Uterus (tissue), 4 donors: ENCODE measurements at places on chromosomes 5 and 9. TPM values are rescaled to one million over a fixed set of nuclear protein-coding genes. Genes with fewer than 3 reads are reported as not detected.

The CDO1 gene
- total RNA-seq = 5.7 TPM

The PLAC8L1 gene
- total RNA-seq = not detected

The CDC20B gene
- total RNA-seq = 0.35 TPM

The BSPRY gene
- not detected for total RNA-seq

The NRARP gene
- total RNA-seq = 13.6 TPM

The MEF2C gene
- 92.4 TPM for total RNA-seq

The RANBP3L gene
- 0.59 TPM for total RNA-seq

The AGXT2 gene
- total RNA-seq = not detected

The PRDM9 gene
- total RNA-seq = not detected

The TNFAIP8 gene
- 12.6 TPM for total RNA-seq

The LURAP1L gene
- total RNA-seq = 1.5 TPM

GRCh38 chr5:179526978-179527377, 23.4 kb upstream of the RUFY1 start:
- DNase-seq = no peak

- no peak for DNase-seq
Observed at GRCh38 chr5:82593481-82593880, 315.3 kb upstream of the RPS23 start.

- DNase-seq = no peak
Observed at GRCh38 chr5:134124289-134125038, 10.0 kb downstream of the TCF7 start.

- DNase-seq = peak; percentile 88
Observed at GRCh38 chr5:147403651-147404640, 105.9 kb downstream of the DPYSL3 start.

- no peak for DNase-seq
Observed at GRCh38 chr9:2367970-2368369, 253.6 kb upstream of the VLDLR start.

- no peak for DNase-seq
Observed at GRCh38 chr5:159290741-159291140, 27.7 kb downstream of the UBLCP1 start.

- no peak for DNase-seq
Observed at GRCh38 chr9:5554254-5554653, 43.9 kb downstream of the PDCD1LG2 start.

GRCh38 chr5:129912601-129913255, 8.5 kb downstream of the CHSY3 start:
- DNase-seq = no peak

GRCh38 chr9:131270171-131271015, 5.9 kb downstream of the FAM78A start:
- DNase-seq = peak; percentile 69

DNA sequence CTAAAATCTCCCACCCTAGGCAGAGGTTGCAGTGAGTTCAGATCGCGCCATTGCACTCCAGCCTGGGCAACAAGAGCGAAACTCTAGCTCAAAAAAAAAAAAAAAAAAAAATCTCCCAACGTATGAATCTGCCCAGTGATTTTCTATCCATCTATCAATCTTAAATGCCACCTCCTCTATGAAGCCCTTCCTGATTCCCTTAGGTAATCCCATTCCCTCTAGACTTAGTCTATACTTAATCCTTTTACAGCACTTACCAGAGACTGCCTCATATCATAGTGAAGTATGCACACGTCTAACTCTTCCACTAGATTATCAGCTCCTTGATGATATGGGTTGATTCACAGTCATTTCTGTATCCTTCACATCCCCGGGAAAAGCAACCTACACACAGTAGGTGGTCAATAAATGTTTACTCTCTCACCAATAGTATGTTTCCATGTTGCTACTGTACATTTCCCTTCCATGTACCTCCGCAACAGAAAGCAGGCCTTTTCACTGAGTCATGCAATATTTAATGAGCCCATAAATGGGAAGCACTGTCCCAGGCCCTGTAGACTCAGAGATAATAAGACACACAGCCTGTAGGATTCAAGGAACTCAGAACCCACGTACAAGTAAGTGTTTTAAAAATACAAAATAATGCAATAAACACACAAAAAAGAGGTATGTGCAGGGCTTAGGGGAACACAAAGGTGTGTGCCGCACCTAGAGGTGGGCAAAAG, 1.2 kb downstream of the DROSHA start:
- DNase-seq = no peak

DNA sequence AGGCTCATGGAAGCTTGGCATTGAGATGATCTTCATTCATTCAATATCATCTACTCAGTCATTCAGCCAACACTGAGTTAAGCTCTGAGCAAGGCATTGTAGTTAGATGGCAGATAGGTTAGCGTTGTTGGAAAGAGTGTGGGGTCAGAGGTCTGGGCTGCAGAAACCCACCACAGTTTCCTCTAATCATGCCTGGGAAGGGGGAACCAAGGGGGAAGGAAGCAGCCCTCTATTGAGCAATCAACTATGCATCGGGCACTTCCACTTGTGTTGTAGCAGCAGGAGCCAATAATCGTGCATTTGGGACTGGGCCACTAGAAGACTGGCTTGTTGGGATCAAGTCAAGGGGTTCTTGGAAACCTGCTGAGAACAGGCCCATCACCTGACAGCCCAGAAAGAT, 139.1 kb downstream of the PIP5K1B start:
- no peak for DNase-seq

DNA sequence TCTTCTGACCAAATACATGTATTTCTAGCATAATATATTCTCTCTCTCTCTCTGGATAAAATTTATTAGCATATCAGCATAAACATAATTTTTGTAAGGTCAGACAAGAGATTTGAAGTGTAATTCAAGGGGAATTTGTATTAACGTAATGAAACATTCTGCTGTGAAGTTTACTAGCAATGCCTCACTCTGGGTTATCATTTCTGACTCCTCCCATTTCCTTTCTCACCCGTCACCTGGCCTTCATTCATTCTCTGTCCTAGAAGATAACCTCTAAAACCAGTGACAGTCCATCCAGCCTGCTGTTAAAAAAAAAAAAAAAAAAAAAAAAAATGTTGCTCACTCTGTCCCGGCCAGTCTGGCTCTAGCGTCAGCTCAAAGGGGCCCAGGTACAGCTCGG, 27.1 kb downstream of the GRAMD2B start:
- no peak for DNase-seq

DNA sequence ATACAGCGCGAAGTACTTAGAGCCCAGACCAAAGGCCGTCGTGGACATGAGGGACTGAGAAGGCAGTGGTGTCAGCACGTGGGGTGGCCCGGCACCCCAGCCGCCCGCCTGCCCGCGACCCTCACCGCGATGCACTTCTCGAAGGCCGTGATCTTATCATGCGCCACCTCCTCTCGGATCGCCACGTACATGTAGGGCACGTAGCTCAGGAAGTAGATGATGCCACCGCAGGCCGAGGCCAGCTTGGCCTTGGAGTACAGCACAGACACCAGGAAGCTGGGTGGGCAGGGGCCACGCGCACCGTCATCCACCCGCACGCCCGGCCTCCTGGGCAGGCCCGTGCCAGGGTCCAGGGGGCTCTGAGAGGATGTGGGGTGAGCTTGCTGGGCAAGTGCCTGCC, 11.0 kb downstream of the ABCA2 start:
- DNase-seq = no peak

DNA sequence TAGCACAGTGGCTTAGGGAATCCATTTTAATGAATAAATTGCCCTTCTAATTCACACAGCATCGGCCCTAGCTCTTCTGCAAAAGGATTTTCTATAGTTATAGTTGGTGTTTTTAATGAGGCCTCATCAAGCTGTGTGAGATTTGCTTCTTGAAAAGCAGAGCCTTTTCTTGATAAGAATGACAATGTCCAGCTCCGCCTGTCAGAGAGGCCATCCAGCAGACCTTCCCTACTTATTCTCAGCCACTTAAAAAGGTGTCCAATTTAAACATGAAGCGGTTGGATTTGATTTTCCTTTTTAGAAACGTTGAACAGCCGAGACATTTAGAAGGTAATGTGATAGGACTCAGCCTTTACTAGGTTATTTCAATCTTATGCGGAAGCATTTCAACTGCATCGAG, 134.4 kb downstream of the ZNF608 start:
- DNase-seq = no peak

DNA sequence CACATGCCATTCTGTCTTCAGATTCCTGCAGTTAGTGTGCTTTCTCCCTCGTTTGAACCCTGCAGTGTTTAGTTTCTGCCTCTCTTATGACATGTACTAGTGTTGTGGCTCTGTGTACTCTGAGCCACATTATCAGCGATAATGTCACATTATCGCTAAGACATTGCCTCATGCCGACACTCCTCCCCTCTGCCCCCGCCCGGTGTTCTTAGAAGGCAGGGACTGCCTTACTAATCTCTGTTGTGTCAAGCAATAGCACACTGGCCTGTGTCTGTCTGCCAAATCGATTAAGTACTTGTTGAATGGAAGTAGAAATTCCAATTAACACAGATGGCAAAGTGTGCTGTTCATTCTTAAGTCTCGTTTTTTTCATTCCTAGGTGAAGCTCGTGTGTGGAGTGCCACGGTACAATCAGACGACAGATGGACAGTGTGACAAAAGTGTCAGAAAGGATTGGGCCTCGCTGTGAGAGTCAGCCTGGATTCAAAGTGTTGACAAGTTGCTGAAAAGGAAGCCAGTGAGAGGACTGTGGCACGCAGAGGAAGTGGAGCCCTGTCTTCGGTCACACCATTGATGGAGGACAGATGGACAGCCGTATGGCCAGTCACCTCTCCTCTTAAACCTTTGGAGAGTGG, 10.5 kb downstream of the PIK3R1 start:
- no peak for DNase-seq

DNA sequence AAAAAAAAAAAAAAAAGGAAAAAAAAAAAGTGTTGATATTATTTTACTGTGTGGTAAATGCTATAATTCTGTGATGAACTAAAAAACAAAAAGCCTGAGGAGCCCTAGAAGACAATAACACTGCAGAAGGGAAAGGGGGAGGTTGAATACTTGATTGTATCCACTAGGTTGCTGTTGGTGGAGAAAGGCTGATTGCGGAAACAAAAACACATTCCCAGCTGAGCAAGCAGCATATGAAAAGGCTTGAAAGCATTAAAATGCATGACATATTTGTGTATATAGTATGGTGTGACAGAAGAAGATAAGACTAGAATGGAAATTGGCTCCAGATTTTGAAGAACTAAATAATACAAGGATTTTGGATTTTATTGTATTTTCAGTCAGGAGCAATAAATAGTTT, 8.9 kb downstream of the RABGAP1 start:
- no peak for DNase-seq

DNA sequence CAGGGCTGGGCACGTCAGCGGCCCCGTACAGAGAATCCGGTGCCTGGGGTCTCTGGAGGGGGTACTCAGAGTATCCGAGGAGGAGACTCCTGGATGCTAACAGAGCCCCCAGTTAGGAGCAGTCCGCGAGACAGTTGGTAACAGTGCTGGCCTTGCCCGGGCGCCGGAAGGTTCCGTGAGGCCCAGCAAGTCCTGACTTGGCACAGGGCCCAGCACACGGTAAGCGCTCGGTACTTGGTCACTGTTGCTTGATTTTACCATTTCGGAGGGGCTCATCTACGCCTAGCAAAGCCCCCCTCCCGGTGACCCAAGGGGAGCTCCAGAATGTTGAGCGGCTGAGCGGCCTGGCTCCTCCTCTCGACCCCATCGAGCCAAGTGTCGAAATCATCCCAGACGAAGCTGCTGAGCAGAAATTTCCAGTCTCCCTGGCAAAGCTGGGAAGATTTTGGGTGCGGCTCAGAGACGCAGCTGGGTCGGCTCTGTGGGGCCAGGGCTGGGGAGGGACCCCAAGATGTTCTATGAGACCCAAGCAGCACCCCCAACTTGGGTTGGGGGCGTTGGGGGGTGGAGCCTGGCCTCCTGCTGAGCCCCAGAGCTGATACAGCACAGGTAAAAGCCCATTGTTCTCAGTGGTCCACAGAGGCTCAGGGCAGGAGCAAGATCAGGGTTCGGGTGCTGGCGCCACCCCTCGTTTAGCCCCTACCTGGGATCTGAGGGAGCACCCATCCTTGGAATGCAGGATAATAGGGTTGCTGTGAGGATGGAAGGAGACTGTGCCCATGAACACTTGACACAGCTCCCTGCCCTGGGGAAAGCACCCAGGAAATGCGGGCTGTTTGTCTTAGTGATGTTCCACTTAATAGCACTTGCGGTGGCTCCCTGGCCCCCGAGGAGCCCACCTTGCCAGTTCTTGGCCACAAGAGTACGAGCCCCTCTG, 137.2 kb downstream of the C9orf50 start:
- DNase-seq = peak; percentile 96

DNA sequence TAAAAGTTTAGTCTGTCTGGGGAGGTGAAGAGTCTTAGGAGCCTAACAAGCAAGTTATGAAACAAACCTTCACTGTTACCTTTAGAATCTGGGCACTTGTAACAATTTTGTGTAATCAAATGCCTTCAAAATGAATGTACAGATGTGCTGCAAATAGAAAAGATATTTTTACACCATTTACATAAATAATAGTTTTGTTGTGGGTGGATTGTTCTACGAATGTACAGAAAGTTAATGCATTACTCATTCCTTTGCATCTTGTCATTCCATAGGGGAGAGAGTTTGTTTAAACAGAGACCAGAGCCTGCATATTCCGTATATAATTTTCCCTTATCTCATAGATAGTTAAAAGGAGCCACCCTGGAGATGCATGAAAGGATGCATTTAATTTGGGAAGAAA, 576.9 kb upstream of the SGCD start:
- DNase-seq = no peak

GRCh38 chr5:135251093-135251492, 147.9 kb downstream of the MACROH2A1 start:
- DNase-seq = peak; percentile 3

GRCh38 chr5:107100121-107100520, 570.6 kb downstream of the EFNA5 start:
- no peak for DNase-seq

- DNase-seq = no peak
Observed at GRCh38 chr5:73497497-73498056, 665 bp upstream of the BTF3 start.

DNA sequence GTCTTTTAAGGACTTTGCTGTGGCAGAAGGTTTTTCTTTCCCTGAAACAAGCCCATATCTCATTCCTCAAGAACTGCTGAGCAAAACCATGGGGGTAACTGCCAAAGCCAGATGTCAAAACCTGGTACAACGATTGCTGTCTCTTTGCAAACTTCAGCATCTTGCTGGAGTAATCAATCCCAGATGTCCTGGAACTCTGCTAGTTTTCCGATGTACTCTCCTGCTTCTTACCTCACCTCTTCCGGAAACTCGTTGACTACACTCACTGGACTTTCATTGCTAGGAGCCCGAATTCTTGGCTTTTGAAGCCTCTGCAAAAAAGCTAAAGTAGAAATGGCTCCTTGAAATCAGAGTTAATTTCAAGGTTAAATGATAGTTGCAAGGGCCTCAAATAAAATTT, 23.3 kb downstream of the RAD1 start:
- DNase-seq = peak; percentile 51

GRCh38 chr5:76576450-76576849, 46.8 kb downstream of the F2RL2 start:
- no peak for DNase-seq

- DNase-seq = no peak
Observed at GRCh38 chr9:126372716-126373115, 46.1 kb downstream of the MVB12B start.
